ENCODE measurements at places on chromosomes 12 and 14.
A peak's percentile ranks its signal among the peaks of the same experiment; 100 is the strongest.

- no peak for DNase-seq
Measured at GRCh38 chr14:90288651-90289355, 32.5 kb downstream of the PSMC1 start.

GRCh38 chr12:109931143-109931542 is 31.1 kb downstream of the TCHP start:
- no peak for DNase-seq

DNA sequence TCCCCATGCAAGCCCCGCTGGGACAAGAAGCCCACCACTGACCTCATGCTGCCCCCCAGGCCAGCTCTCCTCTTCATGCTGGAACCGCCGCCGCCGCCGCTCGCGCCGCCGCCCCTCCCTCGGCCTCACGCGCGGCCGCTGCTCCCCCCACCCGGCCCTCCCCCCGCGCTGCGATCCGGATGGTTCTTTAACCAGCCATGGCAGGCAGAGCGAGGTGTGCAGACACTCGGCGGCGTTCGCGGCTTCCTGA is at the start of gene DCAF5:
TSS of gene DCAF5 (minus strand) at position 218 of the 250 bp plus-strand sequence. CDS start at position 77, 141 bp downstream.
- peak; percentile 94 for DNase-seq

GRCh38 chr14:49761839-49762551 is 6.0 kb upstream of the KLHDC2 start:
- DNase-seq: no peak

DNA sequence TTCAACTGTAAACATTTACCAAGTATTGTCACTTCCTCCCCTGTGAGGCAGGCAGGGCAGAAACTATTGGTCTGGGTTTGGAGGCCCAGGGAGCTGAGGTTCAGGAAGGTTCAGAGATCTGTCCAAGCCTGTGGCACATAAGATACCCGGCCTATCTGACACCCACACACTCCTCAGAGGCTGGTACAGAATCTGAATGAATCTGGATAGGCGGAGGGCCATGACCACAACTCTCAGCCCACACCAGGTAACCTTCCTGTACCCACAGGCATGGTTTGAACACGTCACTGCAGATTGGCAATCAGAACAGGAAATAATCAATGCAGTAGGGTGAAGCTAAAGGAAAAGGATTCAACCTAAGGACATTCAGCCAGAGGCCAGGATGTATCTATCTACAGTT is 92.8 kb upstream of the TMCC3 start:
- DNase-seq: no peak

GRCh38 chr12:753611-754472 is 1.5 kb downstream of the WNK1 start:
- DNase-seq: peak; percentile 70

DNA sequence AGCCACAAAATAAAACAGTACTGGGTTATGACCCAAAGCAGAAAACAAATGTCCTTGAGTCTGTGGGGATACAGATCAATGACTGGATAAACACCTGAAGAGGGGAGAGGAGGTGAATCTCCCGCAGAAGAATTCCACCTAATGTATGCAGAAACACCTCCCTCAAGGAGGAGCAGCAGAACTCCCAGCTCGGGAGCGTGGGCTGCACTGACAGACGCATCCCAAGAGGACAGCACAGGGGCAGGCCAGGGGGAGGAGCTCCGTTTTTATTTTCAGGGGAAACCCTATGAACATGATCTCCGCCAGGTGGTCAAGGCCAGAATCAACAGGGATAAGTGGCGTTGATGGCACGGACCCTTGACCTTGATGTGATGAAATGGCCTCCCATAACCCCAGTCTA is 41.8 kb upstream of the PPP2R5C start:
- DNase-seq: peak; percentile 48

DNA sequence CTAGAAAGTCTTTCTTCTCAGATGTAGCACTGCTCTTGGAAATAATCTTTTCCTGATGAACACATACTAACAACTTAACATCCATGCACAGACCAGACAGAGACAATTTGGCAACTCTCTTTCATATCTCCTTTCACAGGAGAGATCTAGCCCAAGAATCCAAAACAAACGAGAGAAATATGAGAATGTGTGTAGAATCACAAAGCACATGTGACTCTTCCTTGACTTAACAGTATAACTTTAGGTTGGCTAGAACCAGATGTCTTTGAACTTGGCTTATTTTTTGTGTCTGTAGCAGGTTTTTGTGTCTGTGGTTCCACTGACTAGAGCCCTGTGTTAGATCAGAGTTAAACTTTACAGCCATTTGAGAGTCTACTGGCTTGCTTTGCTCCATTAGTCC is 114.2 kb downstream of the STXBP6 start:
- no peak for DNase-seq

- DNase-seq: no peak
Measured at GRCh38 chr12:107469011-107469410, 216.6 kb upstream of the PWP1 start.

GRCh38 chr14:31428011-31428410 is 7.7 kb upstream of the HEATR5A start:
- DNase-seq: no peak

DNA sequence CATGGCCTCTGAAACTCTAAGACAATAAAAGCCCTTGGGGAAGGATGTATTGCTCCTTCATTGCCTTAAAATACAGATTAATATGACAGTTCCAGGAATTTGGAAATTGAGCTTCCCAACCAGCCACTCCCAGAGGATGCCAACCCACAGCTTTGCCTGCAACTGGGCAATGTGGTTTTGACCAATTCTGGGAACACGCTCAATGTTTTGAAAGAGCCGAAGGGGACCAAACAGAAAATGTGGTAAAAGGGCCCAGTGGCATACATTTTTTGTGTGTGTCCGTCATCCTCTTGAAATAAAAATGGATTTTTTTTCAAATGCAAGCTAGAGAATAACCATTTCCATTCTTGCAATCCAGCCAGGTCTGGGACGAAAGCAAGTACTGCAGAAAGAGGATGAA is 88.3 kb upstream of the PLEKHG7 start:
- no peak for DNase-seq

DNA sequence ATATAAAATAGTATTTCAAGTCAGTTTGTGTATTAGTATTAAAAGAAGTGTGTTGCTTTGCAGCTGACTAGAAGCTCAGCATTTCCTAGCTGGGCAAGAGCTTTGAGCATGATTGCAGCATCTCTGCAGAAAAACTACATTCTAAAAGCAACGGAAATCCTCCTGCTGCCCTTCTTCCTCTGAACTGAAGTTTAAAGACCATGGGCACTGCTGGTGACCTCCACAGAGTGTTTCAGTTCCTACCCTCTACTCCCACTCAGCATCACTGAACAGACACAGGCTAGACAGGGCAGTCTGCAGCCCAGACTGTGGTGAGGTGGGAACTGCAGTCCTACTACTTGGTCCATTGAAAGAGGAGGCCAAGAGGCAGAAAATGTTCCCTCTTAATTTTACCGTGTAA is 59.0 kb downstream of the FAR2 start:
- no peak for DNase-seq

DNA sequence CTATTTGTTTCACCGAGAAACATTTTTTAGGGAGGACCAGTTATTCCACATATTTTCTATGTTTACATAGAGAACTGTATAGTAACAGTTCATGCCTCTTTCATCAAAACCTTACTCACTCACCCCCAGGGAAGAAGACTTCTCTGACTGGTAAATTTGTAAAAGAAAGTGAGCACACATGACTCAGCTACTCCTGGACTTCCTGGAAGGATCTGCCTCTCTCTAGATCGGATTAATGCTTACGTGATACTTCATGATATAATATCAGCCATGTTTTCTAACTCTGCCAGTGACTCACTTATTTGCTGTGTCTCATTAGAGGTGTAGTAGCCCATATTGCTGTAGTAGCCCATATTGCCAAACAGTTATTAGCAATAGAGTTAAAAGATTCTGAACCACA is 494.3 kb upstream of the ATXN7L3B start:
- DNase-seq: no peak

DNA sequence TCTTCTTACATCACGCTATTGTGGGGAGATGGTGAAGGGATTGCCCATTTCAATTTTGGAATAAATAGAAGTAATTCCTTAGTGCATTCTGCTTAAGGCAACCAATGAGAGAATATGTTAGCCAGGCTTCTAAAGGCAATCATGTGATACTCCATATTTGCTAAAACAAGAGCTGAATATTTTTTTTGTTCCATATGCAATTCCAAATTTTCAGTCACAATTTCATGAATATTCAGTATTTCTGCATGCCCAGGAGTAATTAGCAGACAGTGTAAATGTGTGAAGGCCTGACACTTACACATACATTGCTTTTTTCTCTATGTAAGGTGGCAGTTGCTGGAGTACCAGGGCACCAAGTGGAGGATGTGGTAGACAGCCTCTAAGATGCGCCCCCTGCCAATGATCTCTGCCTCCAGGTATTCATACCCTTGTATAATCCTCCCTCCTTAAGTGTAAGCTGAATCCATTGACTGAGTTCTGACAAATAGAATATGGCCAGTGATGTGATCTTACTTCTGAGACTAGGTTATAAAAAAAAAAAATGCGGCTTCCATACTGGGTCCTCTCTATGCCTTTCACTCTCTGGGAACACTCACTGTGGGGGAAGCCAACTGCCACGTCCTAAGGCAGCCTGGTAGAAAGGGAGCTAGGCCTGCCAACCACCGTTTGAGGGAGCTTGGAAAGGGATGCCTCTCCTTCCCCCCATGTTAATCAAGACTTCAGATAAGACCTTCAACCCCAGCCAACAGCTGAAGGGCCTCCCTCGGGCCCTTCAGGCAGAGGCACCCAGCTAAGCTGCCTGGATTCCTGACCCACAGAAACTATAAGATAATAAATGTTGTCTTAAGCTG is 62.7 kb upstream of the PTGR2 start:
- no peak for DNase-seq

DNA sequence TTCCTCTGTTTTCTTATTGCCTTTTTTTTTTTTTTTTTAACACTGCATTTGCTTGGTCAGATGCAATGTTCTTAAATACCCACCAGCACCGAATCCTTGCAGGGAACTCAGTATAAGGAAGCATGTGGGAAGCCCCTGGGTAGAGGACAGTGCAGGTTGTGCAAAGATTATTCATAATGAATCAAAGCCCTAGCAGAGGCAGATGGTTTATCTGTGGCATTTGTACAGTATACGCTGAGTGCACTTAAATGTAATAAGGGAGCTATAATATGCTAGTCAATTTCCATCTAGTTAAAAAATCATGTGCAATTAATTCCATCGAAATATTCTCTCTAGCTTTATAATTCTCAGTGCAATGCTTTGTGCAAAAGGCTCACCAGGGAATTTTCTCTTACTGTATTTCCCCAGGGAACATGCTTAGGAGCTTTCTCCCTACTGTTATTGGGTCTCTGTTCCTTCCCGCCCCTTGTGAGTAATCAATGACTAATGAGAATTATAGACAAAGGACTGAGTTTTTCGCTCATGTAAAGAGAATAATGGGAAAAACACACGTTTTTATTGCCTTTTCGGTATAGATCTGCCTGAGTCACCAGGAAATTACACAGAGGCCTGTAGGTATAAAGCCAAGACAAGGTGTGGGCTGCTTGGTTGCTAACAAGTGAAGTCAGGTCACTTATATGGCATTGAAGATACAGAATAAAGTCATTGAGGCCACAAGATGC is 1214.3 kb upstream of the TMEM132C start:
- no peak for DNase-seq

DNA sequence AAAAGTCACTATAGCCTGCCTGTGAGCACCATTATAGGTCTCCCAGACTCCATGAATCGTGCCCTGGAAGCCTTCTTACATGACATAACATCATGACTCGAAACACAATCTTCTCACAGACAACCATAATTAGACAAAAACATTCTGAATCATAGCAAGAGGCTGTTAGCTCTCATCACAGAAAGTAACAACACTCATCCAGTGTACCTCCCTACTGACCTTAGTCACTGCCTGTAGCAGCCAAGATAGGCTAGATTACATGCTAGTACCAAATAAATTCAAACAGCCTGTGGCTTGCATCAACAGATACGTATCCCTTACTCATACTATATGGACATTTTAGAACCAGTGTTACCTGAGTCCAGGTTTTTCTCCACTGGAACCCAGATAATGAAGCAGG is 663.8 kb upstream of the FOXG1 start:
- DNase-seq: no peak

DNA sequence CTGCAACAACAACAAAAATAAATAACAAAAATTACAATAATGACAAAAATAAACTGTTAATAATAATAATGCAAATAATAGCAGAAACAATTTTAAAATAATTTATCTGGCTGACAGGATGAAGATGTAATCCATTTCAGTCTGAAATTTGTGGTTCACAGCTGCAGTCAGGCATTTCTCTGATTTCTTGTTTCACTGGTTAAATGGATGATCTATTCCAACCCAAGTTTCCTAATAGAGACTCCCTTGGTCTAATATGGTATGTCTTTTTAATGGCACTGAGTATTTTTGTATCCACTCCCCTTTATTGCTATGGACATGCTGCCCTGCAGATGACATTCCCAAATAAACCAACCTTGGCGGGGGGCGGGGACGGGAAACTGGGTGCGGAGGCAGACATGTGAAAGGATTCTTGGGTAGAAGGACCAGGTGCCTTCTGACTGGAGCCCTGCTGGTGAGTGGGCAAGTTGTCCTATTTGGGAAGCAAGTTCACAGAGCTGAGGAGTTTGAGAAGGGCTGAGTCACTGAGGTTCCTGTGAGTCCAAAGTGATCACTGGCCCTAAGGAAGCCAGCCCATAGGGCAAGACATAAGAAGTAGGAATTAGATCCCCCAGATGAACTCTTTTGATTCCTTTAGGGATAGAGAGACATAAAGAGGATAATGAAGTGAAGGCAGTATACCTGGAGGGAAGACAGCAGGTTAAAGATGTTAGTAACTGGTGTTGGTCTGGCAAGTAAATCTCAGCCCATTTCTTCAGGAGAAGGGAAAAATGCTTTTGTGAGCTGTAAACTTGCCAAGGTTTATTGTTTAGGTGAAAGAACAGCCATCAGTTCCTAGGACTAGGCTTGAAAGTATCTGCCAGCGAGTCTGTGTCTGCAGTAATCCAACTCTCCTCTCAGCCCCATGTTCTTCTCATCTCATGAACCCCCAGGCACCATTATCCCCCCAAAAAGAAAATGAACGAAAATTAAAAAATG is 14.5 kb downstream of the FOXG1 start:
- no peak for DNase-seq

DNA sequence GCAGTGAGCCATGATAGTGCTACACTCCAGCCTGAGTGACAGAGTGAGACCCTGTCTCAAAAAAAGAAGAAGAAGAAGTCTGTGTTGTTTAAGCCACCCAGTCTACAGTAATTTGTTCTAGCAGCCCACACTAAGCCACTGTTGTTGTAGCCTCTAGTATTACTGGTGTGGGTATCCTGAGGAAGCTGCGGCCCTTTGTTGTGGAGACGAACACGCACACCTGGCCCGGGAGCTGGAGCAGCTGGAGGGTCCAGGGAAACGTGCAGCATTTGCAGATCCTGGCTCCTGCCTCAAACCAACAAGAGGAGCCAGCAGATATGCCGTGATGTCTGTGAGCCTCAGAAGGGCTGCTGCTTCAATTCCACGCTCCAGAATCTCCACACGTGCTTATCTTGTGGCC is 65.3 kb downstream of the MAP1LC3B2 start:
- no peak for DNase-seq

GRCh38 chr14:31051511-31051910 is 25.3 kb upstream of the STRN3 start:
- DNase-seq: no peak
